ENCODE measurements at places on chromosomes 16 and 17.

- DNase-seq = peak; percentile 35
Observed at GRCh38 chr16:396605-397004, 394 bp upstream of the NME4 start.

DNA sequence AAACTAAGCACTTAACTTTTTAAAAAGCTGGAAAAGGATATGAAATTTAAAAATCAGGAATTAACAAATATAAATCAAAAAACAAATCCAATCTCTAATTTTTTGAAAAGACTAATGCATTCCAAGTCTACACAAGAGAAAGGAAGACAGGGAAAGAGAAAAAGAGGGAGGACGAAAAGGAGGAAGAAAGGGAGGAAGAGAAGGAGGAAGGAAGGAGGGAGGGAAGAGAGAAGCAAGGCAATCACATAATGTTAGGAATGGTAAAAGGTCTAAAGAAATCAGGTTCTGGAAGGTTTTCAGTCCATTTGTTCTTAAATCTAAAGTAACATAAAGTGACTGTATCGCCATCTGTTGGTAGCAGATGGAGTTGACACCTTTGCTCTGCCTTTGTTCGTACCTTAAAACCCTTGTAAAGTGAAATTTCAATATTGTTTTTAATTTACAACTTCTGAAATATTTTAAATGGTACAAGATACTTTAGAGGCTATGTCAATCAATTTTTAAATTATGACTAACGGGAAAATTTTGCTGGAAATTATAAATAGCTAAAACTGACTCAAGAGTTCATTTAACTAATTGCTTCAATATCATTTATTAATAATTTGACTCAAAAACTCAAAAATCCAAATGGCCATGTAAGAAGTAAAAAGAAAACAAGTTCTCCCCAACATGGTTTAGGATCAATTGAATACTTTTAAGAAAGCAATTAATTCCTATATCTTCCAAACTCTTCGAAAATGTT lies 20.4 kb upstream of the CDYL2 start:
- peak; percentile 46 for DNase-seq

GRCh38 chr16:85334718-85335583 lies 222.7 kb upstream of the CIBAR2 start:
- DNase-seq = peak; percentile 47

GRCh38 chr17:50225701-50226240 lies 24.3 kb upstream of the COL1A1 start:
- DNase-seq = no peak

- DNase-seq = no peak
Observed at GRCh38 chr16:72220875-72221629, 49.1 kb upstream of the PMFBP1 start.

DNA sequence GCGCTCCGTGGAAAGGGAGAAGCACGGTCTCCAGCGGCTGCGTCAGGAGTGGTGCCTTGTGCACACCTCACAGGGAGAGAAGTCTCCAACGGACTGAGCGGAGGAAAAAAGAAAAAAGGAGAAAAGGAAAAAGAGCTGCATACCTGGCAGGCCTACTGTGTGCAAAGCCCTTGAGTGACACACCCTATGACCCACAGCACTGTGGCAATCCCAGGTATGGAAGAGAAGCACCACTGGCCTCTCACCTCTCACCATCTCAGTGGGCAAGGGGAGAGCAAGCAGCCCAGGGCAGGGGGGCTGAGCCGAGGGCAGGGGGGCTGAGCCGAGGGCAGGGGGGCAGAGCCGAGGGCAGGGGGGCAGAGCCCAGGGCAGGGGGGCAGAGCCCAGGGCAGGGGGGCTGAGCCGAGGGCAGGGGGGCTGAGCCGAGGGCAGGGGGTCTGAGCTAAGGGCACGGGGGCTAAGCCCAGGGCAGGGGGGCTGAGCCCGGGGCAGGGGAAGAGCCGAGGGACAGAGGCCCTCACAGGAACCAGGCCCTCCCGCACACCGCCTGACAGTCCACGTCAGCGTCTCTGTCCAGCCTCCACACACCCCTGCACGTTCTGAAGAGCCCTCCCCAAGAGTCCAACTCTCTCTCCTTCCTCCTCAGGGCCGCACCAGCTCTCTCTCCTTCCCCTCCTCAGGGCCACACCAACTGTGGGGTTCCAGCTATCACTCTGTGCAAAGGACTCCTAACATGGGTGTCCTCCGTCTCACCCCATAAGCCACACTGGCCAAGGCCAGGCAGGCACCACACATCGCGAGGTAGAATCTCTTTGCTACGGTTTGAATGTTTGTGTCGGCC lies 105.8 kb downstream of the ZNF778 start:
- DNase-seq = no peak

- no peak for DNase-seq
Observed at GRCh38 chr16:1034230-1035065, 38.1 kb upstream of the SSTR5 start.

- DNase-seq = no peak
Observed at GRCh38 chr17:33874617-33875060, 380.4 kb upstream of the CCL2 start.

- peak; percentile 35 for DNase-seq
Observed at GRCh38 chr17:31318851-31319661, 2.4 kb downstream of the EVI2A start.

DNA sequence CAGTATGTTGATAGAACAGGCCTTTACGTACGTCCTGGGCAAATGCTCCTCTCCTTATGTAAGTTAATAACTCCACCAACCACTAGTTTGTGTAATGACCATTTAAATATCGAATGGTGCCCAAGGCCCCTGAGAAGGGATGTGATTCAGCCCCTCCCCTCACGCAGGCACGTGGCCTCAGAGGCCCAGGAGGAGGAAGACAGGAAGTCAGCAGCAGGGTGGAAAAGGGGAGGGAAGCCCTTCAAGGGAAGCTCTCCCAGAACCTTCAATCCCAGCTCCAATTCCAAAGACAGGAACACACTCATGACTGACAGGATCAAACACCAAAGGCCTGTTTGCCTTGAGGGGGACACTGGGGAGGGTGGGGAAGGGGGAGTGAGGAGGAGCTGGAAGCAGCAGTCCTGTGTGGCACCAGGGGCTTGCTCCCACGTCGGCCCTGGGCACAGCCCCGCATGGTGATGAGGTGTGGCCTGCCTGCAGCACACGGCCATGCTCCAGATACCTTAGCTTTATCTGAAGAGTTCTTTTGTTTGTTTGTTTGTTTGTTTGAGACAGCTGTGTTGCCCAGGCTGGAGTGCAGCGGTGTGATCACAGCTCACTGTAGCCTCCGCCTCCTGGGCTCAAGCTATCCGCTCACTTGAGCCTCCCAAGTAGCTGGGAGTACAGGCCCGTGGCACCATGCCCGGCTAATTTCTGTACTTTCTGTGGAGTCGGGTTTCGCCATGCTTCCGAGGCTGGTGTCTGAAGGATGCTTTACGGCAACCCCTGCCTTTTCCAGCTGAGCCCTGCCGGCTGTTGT lies 105.0 kb downstream of the ZNF778 start:
- peak; percentile 65 for DNase-seq

GRCh38 chr17:28426081-28426519 lies 20.1 kb upstream of the SLC46A1 start:
- DNase-seq = no peak

DNA sequence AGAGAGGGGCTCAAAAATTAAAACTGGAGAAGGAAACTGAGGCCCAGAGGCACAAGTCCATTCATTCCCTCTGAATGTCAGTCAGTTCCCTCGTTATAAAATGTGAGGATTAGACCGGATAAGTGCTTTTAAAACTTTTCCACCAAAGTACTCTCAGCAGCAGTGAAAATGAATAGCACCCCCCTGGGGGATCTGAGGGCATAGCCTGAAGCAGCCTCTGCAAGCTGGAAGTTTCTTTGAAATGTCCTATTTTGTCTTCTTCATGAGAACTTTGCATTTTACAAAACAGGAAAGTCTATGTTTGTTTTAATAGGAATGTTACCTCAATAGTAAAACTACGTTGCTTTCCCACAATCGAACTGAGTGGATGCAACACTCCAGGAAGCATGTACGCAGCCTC lies 273.0 kb downstream of the CEP112 start:
- no peak for DNase-seq

- DNase-seq = no peak
Observed at GRCh38 chr17:17107891-17108431, 65.7 kb downstream of the MPRIP start.

DNA sequence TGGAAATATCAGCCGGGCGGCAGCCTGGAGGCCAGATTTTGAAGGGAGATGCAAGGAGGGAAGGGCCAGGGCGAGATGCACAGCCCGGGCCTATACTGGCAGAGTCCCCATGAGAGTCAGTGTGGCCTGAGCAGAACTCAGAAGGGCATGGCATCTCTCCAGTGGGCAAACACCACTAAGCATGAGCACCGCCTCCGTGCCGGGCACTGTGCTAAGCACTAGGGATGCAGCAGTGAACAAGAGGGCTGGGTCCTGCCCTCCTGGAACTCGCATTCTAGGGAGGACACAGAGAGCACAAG lies 33.5 kb downstream of the TK2 start:
- no peak for DNase-seq

GRCh38 chr16:76370344-76370743 lies 93.1 kb downstream of the CNTNAP4 start:
- no peak for DNase-seq

- no peak for DNase-seq
Observed at GRCh38 chr17:44144966-44145739, 3.4 kb downstream of the HROB start.

- DNase-seq = no peak
Observed at GRCh38 chr17:45184144-45184543, 22.5 kb downstream of the HEXIM2 start.

DNA sequence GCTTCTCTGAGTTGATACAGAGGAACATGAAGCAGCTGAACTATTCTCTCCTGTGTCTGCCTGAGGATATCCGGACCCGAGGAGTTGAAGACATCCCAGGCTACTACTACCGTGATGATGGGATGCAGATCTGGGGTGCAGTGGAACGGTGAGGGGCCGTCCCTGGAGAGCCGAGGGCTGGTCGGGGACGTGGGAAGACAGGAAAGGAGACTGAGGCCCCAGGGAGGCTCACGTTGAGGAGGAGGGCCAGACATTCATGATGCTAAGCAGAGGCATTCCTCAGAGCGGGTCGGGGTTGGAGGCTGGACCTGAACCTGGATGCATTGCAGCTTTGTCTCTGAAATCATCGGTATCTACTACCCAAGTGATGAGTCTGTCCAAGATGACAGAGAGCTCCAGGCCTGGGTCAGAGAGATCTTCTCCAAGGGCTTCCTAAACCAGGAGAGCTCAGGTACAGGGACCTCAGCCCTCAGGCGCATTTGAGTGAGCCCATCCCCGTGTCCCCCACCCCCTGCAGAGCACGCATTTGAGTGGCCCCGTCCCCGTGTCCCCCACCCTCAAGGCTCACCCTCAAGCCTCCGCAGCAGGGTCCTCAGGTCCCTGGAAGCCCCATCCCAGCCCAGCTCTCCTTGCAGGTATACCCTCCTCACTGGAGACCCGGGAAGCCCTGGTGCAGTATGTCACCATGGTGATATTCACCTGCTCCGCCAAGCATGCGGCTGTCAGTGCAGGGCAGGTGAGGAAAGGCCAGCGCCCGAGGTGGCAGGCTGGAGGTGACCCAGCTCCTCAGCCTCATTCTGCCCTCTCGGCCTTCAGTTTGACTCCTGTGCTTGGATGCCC lies 8.3 kb downstream of the ALOX15B start:
- DNase-seq = no peak

DNA sequence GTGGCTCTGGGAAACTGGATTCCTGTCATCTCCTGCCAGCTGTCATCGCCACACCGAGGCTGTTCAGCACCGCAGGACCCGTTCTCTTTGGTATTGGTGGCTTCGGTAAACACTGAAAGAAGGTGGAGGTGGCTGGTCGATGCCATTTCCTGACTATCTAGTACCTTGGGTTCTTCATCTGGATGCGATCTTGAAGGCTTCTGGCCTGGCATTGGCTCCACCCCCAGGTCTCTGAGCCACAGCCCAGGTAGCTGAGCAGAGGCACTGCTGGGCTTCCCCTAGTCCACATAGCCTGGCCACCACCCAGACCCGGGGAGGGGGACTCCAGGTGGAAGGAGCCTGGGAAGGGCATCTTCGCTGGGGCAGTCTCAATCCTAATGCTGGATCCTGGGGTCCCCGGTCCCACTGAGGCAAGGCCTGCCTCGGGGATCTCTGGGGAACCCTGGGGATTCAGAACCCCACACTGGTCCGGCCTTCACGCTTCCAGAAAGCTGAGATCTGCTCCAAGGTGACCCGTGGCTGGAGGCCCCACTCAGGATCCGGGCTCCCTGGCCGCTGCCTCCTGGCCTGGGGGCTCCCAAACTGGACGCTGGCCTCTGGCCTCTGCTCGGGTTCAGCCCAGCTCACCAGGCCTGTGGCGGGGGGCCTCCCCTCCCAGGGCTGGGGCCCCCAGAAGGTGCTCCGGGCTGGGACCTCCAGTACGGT lies 1.8 kb downstream of the C16orf54 start:
- DNase-seq = no peak

- peak; percentile 89 for DNase-seq
Observed at GRCh38 chr17:31248986-31249834, 47.8 kb downstream of the OMG start.

DNA sequence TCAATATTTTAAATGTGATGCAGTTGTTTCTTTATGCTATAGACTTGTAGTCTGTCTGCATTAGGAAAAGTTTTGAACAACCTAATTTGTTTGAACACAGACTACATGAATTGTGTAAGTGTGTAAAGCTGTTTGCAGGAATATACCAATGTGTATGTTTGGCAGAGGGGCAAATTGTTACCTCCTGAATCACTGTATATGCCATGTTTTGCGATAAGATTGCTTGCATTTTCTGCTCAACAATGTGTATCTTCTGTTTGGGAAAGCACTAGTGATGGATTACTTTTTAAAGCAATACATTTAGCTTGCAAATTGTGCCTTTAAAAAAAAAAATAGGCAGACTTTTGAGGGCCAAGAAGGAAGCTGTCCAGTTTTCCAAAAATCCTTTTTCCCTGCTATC lies 14.6 kb downstream of the RBBP6 start:
- peak; percentile 20 for DNase-seq

- DNase-seq = no peak
Observed at GRCh38 chr17:80772906-80773242, 218.8 kb upstream of the CHMP6 start.

DNA sequence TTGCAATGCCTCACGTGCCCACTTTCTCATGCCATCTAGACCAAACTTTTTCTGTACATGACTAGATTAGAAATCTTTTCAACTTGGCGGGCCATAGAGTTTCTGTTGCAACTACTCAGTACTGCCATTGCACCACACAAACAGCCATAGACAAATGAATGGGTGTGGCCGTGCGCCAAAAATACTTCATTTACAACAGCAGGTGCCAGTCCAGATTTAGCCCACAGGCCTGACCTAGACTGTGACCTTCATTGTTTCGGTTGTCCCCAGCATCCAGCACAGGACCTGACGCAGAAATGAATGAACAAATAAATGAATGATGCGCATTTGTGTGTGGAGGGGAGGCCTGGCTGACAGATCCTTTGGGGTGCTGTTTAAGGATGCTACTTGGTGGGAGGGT lies 14.3 kb upstream of the PDK2 start:
- no peak for DNase-seq

GRCh38 chr17:76534831-76535732 lies 2.4 kb downstream of the CYGB start:
- DNase-seq = no peak

Data from astrocyte (in vitro differentiated cells and primary cell).